ENCODE measurements at places on chromosomes 5 and 9.

GRCh38 chr5:138015916-138016315, 17.0 kb downstream of the FAM13B start:
- no peak for DNase-seq

DNA sequence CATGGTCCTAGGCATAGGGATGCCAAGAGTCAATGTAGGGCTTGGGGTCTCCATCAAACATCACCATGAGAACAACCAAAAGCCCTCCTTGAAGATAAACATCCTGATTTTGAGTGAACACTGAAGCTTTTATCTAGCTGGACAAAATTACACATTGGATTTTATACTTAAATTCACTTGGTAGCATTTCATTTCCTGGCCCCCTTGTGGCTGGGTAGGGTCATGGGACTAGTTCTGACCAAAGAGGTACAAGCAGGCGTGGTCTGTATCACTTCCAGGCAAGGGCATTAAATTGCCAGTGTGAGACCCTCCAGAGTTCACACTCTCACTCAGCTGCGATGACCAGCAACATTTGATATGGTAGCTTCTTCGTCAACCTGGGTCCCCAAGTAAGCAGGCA, 320.3 kb downstream of the ACTL7B start:
- DNase-seq, result no peak

DNA sequence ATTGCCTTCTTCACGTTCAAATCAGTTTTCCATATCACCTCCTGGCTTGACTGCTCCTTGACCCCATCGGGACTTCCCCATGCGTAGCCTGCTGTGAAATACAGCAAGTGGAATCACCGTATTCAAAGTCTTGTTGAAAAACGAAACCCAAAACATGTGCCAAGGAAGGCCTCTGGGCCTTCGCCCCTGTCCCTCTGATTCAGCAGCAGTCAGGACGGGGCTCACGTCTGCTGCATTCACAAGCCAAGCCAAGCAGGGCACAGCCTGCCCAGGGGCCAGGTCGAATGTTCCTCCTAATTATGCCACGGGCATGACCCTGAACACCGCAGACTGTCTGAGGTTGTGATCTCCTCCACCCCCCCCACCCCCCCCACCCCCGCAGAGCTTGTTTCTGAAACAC, 960 bp upstream of the CTNND2 start:
- no peak for DNase-seq

DNA sequence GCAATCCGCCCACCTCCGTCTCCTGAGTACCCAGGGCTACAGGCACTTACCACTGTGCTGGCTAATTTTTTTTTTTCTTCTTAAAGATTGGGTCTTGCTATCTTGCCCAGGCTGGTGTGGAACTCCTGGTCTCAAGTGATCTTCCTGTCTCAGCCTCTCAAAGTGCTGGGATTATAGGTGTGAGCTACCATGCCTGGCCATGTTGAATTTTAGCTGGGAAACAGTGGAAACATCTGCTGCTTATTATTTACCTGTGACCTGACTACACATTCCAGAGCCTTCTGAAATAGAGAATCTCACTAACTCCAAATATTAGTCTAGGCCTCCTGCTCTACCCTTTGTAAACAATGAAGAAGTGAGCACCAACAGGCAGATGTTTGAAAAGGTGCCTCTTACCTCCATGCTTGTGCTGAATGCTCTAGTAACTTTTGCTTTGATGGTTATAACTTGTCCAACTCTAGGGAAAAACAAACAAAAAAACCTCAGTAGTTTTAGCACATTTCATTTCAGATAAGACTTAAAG, 22.5 kb downstream of the ACOT12 start:
- no peak for DNase-seq

GRCh38 chr5:142404046-142404477, 79.2 kb upstream of the SPRY4 start:
- no peak for DNase-seq
